ENCODE measurements at places on chromosomes 12 and 14.

GRCh38 chr14:87628129-87628528 is 364.9 kb downstream of the GALC start:
- no peak for DNase-seq

GRCh38 chr12:124040291-124040690 is 67.3 kb downstream of the ZNF664 start:
- DNase-seq: no peak

DNA sequence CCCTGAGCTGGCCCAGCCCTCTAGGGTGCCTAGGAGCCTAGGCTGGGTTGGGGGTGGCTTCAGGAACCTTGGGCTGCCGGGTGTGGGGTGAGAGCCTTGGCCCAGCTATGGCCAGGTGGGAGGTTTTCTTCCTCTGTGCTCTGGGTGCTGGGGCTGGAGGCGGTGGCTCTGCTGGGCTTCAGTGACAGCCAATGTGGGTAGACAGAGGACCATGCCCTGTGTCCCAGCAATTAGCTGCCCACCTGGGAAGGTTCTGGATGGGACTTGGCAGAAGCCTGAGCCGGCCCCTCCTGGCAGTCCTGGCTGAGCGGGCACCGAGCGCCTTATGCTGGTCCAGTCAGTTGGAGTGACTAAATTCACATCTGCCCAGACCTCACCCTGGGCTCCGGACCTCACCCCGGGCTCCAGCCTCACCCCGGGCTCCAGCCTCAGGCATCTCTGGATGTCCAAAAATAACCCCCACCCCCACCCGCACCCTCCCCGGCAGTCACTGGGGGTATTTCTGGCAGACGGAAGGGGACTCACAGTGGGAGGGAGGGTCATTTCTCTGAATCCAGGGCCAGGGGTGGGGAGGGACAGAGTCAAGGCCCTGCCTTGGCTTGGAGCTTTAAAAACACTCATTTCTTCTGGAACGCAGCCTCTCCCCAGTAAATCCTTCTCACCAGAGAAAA is 46.9 kb downstream of the CYP46A1 start:
- no peak for DNase-seq

GRCh38 chr12:69527506-69528272 is 57.5 kb downstream of the FRS2 start:
- no peak for DNase-seq

DNA sequence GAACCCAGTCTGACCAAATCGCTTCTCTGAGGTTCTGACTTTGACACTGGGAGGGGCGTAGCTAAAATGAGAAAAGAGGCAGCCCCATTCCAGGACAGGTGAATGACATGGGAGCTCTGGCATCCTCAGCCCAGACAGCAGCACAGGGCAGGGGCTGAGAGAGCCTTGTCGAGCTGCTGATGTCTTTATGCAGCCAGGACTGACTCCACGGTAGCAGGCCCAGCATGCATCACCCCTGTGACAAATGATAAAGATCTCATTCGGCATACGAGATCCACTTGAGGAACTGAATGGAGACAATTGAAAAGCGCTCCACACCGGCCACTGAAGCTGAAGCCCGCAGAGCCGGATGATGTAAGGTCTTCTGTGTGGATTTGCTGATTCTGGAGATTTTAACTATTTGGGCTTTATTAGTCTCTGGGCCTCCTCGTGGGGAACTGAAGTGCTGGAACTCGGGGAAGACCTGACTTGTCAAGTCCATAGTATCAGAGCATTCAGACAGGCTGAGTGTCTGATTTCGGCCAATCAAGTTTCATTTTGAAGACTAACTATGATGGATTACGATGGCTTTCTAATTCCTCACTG is 56.9 kb upstream of the MAP1LC3B2 start:
- no peak for DNase-seq

DNA sequence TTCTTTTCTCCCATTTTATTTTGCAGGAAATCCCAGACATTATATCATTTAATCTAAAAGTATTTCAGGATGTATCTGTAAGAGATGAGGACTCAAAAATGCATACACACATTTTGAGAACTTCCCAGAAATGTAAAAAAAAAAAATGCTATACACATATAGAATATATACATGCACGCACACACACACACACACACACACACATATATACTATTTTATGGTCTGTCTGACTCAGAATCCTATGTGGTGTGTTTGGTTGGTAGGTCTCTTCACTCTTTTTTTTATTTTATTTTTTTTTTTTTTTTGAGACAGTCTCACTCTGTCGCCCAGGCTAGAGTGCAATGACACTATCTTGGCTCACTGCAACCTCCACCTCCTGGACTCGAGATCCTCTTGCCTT is 65.5 kb downstream of the FBXO34 start:
- no peak for DNase-seq

DNA sequence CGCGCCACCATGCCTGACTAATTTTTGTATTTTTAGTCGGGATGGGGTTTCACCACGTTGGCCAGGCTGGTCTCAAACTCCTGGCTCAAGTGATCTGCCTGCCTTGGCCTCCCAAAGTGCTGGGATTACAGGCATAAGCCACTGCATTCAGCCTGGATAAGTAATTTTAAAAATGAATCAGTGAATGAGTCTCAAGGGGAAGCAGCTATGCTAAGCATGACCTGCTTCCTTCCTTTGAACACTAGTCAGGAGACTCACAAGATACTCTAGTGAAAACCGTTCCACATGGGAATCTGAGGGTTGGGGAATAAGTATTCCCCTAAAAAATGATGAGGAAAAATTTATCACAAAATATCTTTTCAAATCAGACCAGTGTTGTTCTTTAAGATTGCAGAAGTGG is 10.7 kb upstream of the FAM234B start:
- no peak for DNase-seq

DNA sequence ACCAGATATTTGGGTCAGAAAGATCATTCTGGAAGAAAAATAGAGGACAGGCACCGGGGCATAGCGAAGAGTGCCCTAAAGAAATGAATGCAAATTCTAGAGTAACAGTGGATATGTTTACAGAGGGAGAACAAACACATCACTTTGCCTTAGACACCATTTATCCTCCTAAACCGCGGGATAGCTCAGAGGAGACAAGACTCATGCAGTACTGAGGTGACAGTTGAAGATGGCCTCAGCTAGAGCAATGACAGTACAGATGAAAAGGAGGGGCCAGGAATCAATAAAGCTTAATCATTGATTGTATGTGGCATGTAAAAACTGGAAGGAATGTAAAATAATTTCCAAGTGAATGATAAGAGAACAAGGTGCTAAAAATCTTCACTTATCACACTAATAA is 10.5 kb upstream of the PPP1R12A start:
- no peak for DNase-seq

DNA sequence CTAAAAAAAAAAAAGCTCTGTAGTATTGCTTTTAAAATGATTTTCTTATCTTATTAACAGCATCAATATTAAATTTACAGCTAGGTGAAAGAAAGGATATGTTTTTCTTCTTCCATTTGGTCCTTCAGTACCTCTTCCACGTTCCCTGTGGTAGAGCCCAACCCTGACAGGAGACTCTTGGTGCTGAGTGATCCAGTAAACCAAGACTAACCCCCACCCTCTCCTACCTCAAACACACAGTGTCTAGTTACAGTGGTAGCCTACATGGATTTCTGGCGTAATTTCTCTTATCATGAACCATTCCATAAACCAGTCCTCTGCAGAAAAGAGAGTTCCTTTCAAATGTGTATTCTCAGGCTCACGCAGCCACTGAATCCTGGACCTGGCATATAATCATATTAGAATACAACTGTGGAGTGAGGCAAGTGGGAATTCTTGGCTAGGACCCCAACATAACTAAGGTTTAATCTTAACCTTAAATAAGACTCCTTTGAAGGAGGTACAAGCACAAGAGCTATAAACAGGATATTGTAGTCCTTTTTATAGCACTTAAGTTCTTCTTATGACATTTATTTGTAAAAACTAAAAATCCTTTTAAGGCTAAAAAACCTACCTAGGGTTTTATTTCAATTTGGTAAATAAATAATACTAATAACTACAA is 27.1 kb downstream of the TXNRD1 start:
- DNase-seq: no peak

- no peak for DNase-seq
Measured at GRCh38 chr12:107029081-107029480, 42.1 kb upstream of the MTERF2 start.

- DNase-seq: no peak
Measured at GRCh38 chr12:14190694-14191093, 174.8 kb upstream of the ATF7IP start.

DNA sequence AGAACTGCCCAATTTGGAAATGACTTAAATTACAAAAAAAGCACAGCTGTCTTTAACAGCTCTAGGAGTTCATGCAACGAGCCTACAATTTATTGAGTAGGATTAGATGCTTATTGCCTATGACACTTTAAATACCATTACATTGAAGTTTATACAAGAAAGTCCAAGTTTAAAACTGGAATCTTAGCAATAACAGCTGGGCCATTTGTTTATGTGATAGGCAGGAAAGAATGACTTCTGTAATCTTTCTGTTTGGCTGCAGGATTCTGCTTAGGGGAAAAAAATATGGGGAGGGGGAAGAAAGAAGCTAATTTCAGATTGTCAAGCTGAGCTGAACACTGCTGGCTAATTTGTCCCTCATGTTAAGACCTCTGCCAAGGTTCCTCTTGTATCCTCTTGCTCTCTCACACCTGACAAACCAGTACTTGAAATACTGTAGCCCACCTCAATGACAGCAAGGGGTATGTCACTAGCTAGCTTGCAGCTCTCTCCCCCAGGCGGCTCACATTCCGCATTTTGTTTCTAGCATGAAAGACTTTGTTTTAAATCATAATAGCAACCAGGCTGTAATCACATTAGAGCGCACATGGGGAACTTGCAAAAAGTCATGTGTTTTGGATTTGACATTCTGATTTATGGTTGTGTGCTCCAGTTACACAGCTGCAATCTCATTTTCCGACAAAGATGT is 384.8 kb downstream of the BMP4 start:
- DNase-seq: no peak

GRCh38 chr12:77102691-77103090 is 37.3 kb upstream of the E2F7 start:
- no peak for DNase-seq

- DNase-seq: no peak
Measured at GRCh38 chr12:27639265-27639664, 57.0 kb upstream of the REP15 start.

DNA sequence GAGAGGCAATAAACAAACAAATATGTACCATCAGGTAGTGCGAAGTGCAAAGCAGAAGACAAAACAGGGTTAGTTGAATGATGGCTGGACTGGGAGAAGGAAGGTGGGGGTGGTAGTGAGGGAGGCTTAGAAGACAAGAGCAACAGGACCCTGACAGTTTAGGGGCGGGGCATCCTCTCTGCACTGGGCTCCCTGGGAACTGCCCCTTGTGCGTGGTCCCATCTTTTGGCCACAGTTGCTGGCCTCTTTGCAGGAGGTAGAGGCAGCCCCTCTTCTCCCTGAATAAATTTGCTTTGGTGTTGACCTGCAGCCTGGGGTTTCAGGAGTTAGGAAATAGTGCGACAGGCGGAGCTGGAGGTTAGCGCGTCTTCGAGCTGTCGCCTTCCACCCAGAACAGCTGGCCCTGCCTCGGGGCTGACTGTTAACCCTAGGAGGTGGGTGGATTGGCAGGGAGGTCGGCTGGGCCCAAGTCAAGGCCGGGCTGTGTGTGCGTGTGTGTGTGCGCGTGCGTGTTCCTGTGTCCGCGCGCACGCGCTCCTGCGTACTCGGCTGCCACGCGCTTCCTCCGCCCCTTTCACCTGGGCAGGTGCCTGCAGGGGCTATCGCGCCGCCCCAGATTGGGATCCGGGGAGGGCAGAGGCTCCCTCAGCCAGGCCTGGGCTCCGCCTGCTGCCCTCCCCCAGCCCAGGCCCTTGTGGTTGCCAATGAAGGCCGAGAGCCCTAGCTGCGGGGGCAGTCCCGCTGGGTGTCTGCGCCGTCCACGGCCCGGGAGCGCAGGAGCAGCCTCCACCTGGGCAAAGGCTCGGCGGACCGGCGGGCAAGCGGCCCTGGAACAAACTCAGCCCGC is 180.8 kb downstream of the ADCK1 start:
- DNase-seq: no peak

GRCh38 chr14:68681256-68682011 is 111.4 kb downstream of the ZFP36L1 start:
- no peak for DNase-seq

- DNase-seq: no peak
Measured at GRCh38 chr14:89858089-89858488, 96.4 kb downstream of the EFCAB11 start.

- no peak for DNase-seq
Measured at GRCh38 chr12:92335831-92336230, 190.2 kb upstream of the BTG1 start.

- DNase-seq: no peak
Measured at GRCh38 chr12:94304012-94304411, 155.6 kb downstream of the PLXNC1 start.

- DNase-seq: no peak
Measured at GRCh38 chr12:50707396-50707795, 56.5 kb upstream of the ATF1 start.

GRCh38 chr14:49418789-49419188 is 167.4 kb downstream of the RPS29 start:
- DNase-seq: no peak

DNA sequence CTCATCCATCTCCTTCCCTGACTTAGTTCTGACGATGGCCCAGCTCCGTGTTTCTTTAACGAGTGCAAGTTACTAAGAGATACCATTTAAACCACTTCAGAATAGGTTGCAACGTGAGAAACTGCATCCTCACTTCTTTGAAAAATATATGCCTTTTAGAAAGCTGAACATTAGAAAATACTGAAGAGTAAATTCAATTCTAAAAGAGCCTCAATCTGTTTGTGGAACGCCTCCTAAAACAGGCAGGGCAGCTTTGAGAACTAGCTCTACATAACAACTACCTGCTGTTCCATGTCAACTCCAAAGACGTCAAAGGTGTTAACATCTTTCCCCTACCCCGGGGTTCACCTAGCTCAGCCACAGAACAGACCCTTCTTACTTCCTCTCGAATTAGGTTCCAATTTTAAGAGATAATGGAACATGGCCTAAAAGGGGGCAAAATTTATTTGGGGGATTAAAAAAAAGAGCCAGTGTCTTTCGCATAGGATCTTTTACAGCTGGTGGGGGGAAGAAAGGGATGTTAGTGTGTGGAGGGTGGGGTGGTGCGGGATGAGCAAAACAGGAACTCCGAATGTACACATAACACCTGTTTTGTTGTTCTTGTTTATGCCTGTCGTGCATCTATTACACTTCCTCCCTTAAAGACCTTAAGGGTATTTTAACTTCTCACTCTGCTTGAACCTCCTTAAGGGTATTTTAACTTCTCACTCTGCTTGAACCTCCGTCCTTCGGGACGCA is 3.3 kb downstream of the BHLHE41 start:
- DNase-seq: no peak

DNA sequence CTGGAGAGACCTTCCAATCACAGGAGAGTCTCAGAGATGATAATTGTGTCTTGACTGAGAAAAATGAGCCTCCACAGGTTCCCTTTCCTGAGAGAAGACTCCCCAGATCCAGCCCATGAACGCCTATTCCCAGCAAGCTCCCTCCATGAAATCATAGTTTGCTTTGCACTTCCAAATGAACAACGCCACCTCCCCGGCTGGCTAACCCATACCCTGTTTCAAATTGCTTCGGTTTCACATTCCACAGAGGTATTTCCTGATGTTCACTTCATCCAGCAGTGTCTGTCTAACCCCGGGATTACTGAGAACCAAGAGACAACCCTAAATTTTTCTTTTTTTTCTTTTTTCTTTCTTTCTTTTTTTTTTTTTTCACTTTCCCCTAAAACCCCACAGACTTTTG is 124.1 kb upstream of the RFLNA start:
- DNase-seq: no peak

Measured in stimulated activated CD8-positive, alpha-beta memory T cell treated with anti-CD3 and anti-CD28 coated beads, Interleukin-7, amount 100 ng/mL, for 1 hour (primary cell).